ENCODE measurements at places on chromosomes 1 and 21.

DNA sequence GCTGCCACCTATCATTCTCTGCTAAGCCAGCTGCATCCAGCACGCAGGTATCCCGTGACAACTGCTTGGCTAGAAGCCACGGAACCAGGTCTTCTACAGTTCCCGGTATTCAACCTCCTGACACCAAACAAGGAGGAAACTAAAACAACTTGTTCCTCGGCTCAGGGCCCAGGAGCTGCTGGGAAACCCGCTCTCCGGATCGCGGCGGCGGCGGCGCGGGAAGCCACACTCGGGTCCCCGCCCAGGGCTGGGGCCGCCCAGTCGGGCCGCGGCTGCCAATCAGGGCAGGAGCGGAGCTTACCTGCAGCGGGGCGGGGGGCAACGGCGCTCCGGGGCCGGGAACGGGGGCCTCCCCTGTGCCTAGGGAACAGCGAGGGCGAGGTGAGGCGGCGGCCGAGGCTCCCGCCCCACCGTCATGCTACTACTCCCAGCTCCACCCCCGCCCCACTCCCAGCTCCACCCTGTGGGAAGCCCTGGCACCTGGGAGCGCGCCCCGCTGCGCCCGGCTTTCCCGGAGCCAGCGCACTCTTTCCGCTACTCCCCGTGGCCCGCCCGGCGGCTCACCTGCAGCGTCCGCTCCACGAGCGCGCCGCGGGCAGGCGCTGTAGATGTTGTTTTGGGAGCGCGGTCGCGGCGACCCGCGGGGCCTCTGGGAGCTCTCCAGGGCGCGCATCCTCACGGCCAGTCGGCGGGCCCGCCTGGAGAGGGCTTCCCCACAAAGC lies 12.1 kb downstream of the IL24 start:
- no peak for DNase-seq

DNA sequence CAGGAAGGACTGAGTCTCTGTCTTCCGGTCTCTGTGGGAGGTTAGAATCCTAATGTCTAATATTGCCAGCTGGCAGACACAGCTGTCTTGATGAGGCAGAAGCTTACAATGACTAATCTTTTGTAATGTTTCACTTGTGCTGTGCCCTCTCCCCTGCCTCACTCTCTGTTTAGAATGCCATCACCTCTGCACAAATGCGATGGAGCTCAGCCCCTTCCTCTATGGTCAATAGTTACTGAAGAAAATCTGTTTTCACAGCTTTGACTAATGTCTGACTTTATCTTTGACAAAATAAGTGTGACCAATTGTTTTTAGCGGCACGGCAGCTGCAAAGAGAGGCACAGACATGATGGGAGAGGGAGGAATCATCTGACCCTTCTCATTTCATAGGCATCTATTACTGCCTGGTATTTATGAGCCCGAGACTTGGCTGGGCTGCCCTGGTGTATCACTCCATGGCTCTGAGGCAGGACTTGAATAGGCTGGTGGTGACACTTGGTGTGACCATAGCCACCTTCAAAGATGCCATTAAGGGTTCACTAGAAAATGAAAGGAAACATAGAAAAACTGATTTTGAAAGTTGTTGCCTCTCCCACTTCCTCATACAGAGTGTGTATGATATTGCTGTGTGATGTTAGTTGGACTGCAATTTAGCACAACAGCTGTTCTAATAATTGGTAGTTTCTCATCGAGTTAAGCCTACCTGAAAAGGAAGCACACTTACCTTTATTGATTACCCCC lies 163.2 kb upstream of the NBPF11 start:
- DNase-seq, result no peak

DNA sequence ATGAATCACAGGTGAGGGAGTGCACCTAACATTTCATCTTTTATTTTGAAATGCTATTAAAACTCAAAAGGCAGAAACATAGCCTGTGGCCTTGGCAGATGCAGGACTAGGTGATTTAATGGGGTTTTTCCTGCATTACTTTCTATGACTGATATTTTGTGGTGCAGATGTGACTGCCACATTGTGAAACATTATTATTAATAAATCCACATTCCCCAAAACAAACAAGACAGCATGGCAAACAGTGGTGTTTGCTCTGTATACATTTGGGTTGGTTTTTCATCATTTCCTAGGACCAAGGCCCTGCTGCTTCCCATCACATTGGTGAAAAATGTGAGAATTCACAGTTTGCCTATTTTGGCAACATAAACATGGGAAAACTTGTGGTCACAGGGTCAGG lies 247.6 kb upstream of the SGIP1 start:
- no peak for DNase-seq

DNA sequence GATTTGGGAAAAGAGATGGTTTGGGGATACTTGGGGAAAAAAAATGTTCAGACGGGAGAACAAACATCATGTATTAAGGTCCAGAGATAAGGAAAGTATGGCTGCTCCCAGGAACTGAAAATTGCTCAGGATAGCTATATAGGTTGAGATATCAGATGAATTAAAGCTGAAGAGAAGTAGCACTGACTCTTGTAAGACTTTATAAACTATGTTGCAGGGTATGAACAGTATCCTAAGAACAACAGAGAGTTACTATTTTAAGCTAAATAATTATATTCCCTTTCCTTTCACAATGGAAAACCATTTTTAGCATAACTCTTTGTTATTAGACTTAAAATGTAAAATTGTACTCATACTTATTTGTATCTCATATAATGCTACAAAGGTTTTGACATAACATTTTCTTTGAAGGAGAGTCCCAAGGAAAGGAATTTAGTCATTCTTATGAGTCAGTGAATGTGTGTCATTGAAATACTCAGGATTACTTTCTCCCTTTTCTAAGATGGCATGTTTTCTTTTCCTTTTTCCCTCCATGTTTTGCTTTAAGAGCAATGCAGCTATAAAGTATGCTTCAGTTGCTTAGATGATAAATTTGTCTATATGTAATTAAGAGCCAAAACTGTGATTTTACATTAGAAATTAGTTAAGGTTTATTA lies 139.4 kb upstream of the KIAA1614 start:
- no peak for DNase-seq

- no peak for DNase-seq
These were observed 469.5 kb upstream of the VAMP3 start for GRCh38 chr1:7301664-7301981.

- no peak for DNase-seq
These were observed 279.9 kb downstream of the DNM3 start for GRCh38 chr1:172121081-172121717.

GRCh38 chr1:3052501-3052900 lies 16.5 kb upstream of the PRDM16 start:
- DNase-seq, result peak; percentile 34

- no peak for DNase-seq
These were observed 75.4 kb downstream of the NOS1AP start for GRCh38 chr1:162144853-162145252.

GRCh38 chr1:114671011-114671938 lies 1.4 kb upstream of the DENND2C start:
- DNase-seq, result no peak

DNA sequence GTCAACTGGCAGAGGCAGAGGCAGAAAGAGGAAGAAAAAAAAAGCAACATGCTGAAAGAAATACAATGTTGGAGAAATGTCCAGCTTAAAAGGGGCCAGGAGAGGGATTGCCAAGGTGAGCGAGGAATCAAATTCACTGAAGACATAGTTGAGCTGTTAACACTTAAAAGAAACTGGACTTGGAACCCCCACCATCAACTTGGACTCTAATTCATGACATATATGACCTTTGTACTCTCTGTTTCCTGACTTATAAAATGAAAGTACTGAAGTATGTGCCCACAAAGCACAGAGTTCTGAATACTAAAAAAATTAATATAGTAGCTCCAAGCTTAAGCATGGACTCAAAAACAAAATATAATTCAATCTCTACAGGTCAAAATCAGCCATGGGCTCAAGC lies 16.1 kb downstream of the PRR9 start:
- DNase-seq, result no peak

DNA sequence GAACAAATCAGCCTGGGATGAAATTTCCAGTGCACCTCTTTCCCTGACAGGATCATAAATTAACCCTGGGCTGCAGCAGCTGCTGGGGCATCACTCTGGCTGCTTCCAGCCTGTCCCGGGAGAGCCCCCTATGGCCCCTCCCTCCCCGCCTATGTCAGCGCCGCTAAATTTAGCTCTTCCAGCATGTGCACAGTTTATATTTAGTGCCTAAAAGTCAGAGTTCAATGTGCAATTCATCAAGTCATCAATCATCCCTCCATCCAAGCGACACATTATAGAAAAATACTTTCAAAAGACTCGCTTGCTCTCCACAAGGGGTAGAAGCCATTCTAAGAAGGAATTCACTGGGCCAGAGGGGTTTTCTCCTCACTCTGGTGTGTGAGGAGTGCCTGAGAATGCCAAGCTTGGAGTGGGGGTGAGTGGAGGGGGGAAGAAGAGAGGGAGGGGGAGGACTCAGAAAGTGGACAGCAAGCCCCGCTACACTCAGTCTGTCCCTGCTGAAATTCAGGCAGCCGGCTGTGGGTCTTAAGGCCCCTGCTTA lies 37.4 kb downstream of the XCL1 start:
- no peak for DNase-seq

DNA sequence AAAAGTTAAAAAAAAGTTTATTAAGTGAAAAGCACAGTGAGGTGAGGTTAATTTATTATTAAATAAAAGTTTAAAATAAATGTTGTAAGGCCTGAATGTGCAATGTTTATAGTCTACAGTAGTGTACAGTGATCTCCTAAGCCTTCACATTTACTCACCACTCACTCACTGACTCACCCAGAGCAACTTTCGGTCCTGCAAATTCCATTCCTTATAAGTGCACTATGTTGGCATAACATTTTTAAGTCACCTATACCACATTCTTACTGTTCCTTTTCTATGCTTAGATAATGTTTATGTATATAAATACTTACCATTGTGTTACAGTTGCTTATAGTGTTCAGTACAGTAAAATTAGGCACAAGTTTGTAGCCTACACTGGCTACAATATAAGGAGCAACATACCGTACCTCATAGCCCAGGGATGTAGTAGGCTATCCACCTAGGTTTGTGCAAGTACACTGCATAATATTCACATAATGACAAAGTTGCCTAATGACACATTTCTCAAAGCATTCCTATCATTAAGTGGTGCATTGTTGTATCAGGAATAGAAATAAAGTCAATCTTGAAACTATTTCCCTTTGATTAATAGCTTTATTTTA lies 426.5 kb upstream of the BRINP3 start:
- no peak for DNase-seq

GRCh38 chr1:57637155-57637554 lies 213.3 kb upstream of the DAB1 start:
- DNase-seq, result no peak

DNA sequence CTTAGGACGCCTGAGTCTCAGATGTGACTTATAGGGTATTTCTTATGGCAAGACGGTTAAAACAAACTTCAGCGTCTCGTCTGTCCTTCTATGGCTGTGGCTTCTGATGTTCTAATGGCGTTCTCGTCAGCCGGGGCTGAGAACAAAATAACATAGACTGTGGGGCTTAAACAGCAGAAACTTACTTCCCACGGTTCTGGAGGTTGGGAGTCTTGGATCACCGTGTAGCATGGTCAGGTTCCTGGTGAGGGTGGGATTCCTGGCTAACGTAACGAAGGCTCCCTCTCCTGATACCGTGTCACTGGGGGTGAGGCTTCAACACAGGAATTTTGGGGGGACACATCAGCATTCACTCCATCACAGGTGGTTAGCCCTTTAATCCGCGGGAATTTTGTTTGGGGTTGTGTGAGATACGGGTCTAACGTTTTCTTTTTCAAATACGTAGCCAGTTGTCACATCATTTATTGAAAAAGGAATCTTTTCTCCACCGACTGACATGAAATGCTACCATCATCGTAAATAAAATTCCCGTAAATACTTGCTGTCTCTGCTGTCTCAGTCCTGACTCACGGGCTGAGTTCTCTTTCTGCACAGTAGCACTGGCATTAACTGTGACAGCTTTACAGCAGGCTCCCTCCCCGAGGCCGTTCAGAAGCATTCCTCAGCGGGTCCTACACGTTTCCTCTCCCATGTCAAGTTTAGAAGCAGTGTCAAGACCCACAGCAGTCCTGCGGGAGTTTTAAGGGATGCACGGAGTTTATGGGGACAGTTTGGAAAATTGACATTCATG lies 8.1 kb upstream of the POFUT2 start:
- peak; percentile 38 for DNase-seq

DNA sequence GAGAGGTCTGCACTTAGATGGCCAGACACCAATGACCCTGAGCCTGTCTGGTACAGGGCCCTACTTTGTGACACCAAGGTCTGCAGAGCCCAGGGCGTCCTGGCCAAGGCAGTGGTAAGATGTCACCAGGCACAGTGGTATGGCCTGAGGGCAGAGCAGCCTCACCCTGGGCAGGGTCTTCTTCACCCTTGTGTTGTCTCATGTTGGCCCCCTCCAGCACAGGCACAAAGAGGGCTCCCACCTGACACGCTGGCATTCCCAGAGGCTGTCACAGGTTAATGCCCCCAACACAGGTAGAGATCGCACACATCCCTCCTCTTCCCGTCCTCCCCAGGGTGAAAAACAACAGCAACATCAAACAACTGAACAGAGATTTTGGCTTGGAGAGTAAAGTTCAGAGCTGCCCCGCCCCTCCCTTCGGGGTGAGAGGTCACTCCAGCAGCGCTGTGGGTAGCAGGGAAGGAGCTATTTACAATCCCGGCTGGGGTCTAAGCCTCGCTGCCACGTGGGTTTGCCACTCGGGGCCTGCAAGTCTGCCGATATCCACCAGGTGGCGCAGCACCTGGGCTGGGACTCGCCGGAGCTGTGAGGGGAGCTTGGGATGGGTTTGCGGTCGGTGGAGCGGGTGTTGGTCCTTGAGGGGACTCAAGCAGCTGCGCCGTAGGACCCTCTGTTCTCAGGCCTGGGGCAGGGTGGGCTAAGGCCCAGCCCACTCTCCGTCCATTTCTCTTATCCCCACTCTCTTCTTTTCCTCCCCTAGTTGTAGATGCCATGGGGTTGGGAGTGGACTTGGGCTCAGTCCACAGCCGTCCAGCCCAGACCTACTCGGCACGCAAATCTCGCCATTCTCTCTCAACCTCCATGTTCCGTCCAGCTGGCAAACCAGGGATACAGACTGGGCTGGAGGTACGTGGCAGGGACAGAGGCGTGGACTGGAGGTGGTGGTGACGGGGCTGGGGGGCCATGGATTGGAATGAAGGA lies 12.7 kb downstream of the EFNA3 start:
- DNase-seq, result no peak

DNA sequence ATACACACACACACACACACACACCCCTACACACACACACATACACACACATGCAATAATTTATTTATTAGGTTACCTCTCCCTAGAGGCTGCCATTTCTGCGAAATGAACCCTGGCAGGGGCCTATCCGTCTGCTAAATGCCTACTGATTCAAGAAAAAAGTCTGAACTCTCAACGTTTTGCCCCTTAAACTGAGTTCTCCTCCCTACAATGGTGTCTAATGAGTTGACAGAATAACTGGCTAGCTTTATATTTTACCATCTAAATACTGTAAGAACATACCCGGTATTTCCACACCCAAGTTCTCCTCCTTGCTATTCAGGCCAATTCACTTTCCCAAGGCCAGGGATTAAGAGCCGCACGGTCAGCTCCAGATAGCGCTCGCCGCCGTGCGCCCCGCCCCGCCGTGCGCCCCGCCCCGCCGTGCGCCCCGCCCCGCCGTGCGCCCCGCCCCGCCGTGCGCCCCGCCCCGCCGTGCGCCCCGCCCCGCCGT lies 339 bp upstream of the RNPC3 start:
- DNase-seq, result no peak

- DNase-seq, result no peak
These were observed 7.5 kb downstream of the PKNOX1 start for GRCh38 chr21:42981862-42982261.

- no peak for DNase-seq
These were observed 180.8 kb downstream of the LTN1 start for GRCh38 chr21:28811860-28812259.
